ENCODE measurements at places on chromosomes 6 and 20.
A peak's percentile ranks its signal among the peaks of the same experiment; 100 is the strongest.

- DNase-seq, result no peak
Observed at GRCh38 chr6:53279293-53279692, 69.5 kb downstream of the ELOVL5 start.

- no peak for DNase-seq
Observed at GRCh38 chr6:36677059-36677749, 1.3 kb upstream of the CDKN1A start.

GRCh38 chr20:53789989-53790675 is 196.5 kb upstream of the ZNF217 start:
- DNase-seq, result no peak

DNA sequence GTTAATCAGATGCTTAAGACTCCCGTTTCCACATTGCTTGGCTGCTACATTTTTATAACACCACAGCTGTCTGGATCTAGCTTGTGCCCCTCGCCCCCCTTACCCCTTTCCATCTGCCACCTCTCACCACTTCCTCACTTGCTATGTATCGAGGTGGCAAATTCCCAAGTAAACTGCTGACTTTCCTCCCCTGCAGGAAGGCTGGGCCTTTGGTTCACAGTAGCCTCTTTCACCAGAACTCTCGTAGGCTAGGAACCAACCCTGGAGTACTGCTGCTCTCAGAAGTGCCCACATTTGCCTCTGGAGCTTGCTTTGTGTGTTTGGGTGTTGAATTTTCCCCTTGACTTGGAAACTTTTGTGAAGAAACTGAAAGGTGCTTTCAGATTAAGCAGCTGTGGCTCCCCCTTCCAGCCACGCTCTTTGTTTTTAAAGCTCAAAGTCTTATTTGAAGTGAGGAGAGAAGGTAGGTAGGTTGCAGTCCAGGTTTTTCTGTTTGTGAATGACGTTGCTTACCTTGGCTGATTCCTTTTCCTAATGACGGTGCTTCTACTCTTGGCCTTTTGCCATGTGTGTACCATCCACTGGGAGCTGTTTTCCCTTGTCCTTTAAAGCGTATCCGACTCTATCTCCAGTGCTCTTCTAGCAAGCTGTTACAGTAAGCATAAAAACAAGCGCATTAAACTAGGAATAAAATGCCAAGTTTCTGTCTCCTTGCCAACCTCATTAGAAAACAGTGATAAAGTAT is 90.4 kb downstream of the CARMIL1 start:
- DNase-seq, result no peak

DNA sequence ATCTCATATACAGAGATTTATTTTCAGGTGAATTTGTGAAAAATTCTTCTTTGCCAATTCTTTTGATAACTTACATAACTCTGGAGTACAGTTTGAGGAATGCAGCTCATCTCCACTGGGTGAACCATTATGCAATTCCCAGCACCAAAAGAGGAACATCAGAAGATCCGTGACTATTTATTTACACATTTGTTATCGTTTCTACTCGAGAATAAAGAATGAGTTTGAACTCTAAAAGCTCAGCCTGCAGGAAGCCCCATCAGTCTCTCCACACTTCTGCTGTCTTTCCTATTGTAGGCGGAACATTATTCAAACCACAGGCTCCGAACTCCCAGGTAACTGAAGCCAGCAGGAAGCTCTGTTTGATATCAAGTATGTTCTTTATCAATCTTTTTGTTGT is 95.9 kb upstream of the IFNGR1 start:
- no peak for DNase-seq

- no peak for DNase-seq
Observed at GRCh38 chr6:110471726-110472365, 4.6 kb downstream of the SLC22A16 start.

GRCh38 chr20:47453167-47453782 is 48.4 kb upstream of the NCOA3 start:
- peak; percentile 92 for DNase-seq

- DNase-seq, result peak; percentile 90
Observed at GRCh38 chr20:45344168-45344860, 3.9 kb downstream of the SDC4 start.

DNA sequence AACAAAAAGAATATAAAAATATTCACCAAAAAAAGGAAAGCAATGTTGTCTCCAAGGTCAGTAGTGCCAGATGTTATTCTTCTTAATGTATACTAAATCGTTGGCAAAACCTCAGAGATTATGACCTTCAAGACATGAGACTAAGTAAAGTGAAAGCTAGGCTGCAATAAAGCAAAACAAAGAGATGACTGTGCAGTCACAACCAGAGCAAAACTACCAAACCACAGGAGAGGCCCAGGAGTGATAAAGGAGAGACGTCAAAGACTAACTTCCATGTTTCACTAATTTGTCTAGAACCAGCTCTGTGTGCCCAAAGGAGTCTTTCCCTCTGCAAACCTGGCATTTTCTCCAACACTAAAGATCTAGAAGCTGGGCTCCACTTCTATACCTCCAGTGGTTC is 155.9 kb upstream of the POU3F2 start:
- DNase-seq, result no peak

GRCh38 chr20:43572891-43573290 is 14.1 kb downstream of the SGK2 start:
- no peak for DNase-seq

Data from PC-9 (cell line).